Lower leg skin (tissue), 4 donors: ENCODE measurements at places on chromosomes 1 and 21.

DNA sequence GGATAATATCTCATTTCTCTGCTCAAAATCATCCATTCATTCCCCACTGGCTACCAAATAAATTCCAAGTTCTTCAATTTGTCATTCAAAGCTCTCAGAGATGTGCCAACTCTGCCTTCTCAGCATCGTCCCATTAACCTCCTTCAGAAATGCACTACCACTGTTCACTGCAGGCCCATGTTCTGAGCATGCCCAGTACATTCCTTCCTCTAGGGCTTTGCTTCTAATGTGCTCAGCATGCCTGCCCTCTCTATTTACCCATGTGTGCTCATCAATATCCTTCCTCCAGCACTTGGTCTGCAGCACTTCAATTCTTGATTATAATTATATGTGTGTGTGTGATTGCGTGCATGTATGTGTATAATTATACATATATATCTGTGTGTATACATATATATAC lies 36.1 kb upstream of the RGS8 start:
- no peak for DNase-seq

- no peak for DNase-seq
Measured at GRCh38 chr1:242318140-242318539, 206.4 kb downstream of the PLD5 start.

GRCh38 chr1:245180496-245181157 lies 25.8 kb downstream of the KIF26B start:
- no peak for DNase-seq

DNA sequence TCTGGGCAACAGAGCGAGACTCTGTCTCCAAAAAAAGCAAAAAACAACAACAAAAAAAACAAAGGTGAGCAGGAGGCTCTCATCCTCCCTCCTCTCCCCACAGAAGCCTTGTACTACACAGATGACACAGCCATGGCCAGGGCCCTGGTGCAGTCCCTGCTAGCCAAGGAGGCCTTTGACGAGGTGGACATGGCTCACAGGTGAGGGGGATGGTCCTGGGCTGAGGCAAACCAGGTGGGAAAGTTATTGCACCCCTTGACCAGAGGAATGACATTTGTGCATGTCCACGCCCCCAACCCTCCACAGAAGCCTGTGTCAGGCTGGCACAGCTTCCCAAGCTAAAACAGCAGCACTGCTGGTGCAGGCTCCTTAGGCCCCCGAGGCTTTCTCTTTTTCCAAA lies 2.4 kb downstream of the ADPRS start:
- peak; percentile 71 for DNase-seq

- DNase-seq, result no peak
Measured at GRCh38 chr1:193614817-193615216, 428.4 kb upstream of the B3GALT2 start.

GRCh38 chr1:159958719-159959380 lies 4.8 kb upstream of the SLAMF9 start:
- DNase-seq, result peak; percentile 31

GRCh38 chr1:95408507-95409136 lies 174.6 kb downstream of the RWDD3 start:
- no peak for DNase-seq

DNA sequence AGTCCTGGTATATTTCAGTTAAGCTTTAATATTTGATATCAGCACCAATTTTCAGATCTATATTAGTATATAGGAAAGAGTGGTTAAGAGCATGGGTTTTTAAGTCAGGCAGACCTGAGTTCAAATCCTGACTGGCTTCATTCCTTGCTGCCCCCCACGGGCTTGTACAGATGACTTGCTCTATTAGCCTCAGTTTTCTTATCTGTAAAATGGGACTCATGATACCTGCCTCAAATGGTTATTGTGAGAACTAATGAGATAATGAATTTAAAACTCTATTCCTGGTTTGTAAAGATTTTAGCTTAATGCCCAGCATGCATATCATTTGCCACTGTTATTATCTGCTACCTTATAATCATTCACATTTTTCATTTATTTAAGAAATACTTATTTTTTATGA lies 264.5 kb downstream of the RPS6KC1 start:
- DNase-seq, result no peak
